ENCODE measurements at places on chromosomes 2 and 18.

- DNase-seq, result no peak
Observed at GRCh38 chr2:99238599-99238998, 16.9 kb downstream of the LYG2 start.

GRCh38 chr2:95315801-95316411 is 18.8 kb downstream of the KCNIP3 start:
- DNase-seq, result no peak

DNA sequence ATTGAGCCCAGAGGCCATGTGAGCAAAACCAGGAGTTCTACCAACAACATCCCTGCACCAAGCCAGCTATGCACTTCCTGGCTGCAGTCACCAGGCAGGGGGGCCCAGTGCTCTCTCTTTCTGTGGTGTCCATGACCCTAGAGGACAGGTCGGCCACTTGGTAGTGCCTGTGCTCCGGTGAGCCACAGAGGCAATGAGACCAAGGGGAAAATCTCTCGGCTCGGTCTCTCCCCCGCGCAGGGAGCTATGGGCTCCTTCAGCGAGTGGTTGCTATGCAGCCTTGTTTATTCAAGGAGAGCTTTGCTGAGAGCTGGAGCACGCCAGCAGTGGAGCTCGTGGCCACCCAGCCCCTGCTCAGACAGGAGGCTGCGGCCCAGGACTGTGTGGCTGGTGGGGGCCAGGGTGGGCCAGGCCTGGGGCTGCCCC is at the start of gene TOGARAM2:
Gene TOGARAM2 (plus strand): TSS at position 283 of the 426 bp plus-strand sequence. CDS start 13,537 bp downstream, outside the sequence.
- no peak for DNase-seq

- DNase-seq, result no peak
Observed at GRCh38 chr2:210421916-210422315, 54.6 kb downstream of the LANCL1 start.
